ENCODE measurements at places on chromosomes 7 and 10. TPM values are rescaled to one million over a fixed set of nuclear protein-coding genes. Genes with fewer than 3 reads are reported as not detected.

The ANKRD61 gene
- total RNA-seq, result 0.31 TPM

The HOXA3 gene
- total RNA-seq, result 92.8 TPM

The ERLIN1 gene
- 28.6 TPM for total RNA-seq

The STARD3NL gene
- 46.7 TPM for total RNA-seq

The ALOX5 gene
- total RNA-seq, result 17.3 TPM

The CCSER2 gene
- 43.9 TPM for total RNA-seq

- DNase-seq, result no peak
- H3K36me3 ChIP-seq, result no peaks in the 10 kb centered on the region
- H3K4me3 ChIP-seq, result no peak overlapping the region
- no peaks in the 10 kb centered on the region for H3K4me1 ChIP-seq
- no peaks in the 10 kb centered on the region for H3K27me3 ChIP-seq
Observed at GRCh38 chr10:70604106-70604505, 1.6 kb upstream of the PRF1 start.

- DNase-seq, result no peak
- peak overlapping the region; percentile 88 for H3K4me3 ChIP-seq
- H3K27me3 ChIP-seq, result peaks cover 93% of the 10 kb centered on the region
Observed at GRCh38 chr7:20776942-20777341, 9.7 kb downstream of the SP8 start.

- no peaks in the 10 kb centered on the region for H3K4me1 ChIP-seq
- H3K27me3 ChIP-seq, result no peaks in the 10 kb centered on the region
- no peak for DNase-seq
- no peaks in the 10 kb centered on the region for H3K36me3 ChIP-seq
Observed at GRCh38 chr10:19749185-19749729, 67.0 kb upstream of the PLXDC2 start.

- peaks cover 6% of the 10 kb centered on the region for H3K36me3 ChIP-seq
- H3K27ac ChIP-seq, result peak overlapping the region; percentile 53
- DNase-seq, result no peak
- H3K4me3 ChIP-seq, result peak overlapping the region; percentile 78
- peaks cover 39% of the 10 kb centered on the region for H3K27me3 ChIP-seq
Observed at GRCh38 chr7:28954946-28955345, 3.2 kb downstream of the TRIL start.

GRCh38 chr7:2813350-2814185 lies 30.5 kb downstream of the GNA12 start:
- H3K4me1 ChIP-seq, result peaks cover 26% of the 10 kb centered on the region
- no peaks in the 10 kb centered on the region for H3K27me3 ChIP-seq
- no peak overlapping the region for H3K27ac ChIP-seq
- DNase-seq, result no peak
- peak overlapping the region; percentile 23 for H3K4me3 ChIP-seq

DNA sequence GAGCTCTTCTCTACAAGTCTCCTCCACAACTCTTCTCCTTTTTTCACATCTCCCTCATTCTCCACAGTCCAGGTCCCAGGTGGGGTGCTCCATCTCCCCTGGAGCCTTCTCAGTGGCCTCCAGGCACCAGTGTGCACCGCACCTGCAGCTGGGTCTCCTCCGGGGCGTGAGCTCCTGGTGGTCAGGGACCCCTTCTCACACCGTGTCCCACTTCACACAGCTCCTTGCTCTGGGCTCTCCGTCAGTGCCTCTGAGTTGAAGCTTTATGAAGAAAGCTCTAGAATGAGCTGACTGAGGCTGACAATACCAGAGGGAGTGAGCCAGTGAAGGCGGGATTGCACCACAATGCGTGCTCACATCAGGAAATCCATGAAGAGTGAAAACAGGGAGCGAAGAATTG lies 290.2 kb downstream of the DNAJB6 start:
- H3K27ac ChIP-seq, result no peak overlapping the region
- no peaks in the 10 kb centered on the region for H3K36me3 ChIP-seq
- peaks cover 5% of the 10 kb centered on the region for H3K4me1 ChIP-seq
- no peak for DNase-seq
- peaks cover 10% of the 10 kb centered on the region for H3K27me3 ChIP-seq
- H3K4me3 ChIP-seq, result no peak overlapping the region

- H3K4me3 ChIP-seq, result peak within 1 kb of the TSS; percentile 84
- H3K27me3 ChIP-seq, result peaks cover 33% of the 10 kb centered on the region
- no peak within 1 kb of the TSS for H3K27ac ChIP-seq
- H3K4me1 ChIP-seq, result peaks cover 12% of the 10 kb centered on the region
- no peaks in the 10 kb centered on the region for H3K36me3 ChIP-seq
- peak; percentile 70 for DNase-seq
Observed at GRCh38 chr7:151167197-151167961, at the start of gene GBX1. Gene GBX1, minus strand, starts transcription at chr7:151167694. Its CDS starts 146 bp downstream, at chr7:151167548.

- H3K27ac ChIP-seq, result no peak overlapping the region
- DNase-seq, result no peak
- H3K27me3 ChIP-seq, result peaks cover 4% of the 10 kb centered on the region
- no peak overlapping the region for H3K4me3 ChIP-seq
- peaks cover 10% of the 10 kb centered on the region for H3K4me1 ChIP-seq
- no peaks in the 10 kb centered on the region for H3K36me3 ChIP-seq
Observed at GRCh38 chr7:159064816-159065510, 79.7 kb downstream of the VIPR2 start.

- H3K27me3 ChIP-seq, result no peaks in the 10 kb centered on the region
- no peak overlapping the region for H3K4me3 ChIP-seq
- peaks cover 13% of the 10 kb centered on the region for H3K36me3 ChIP-seq
Observed at GRCh38 chr10:73126343-73126742, 16.1 kb downstream of the NUDT13 start.

- H3K27ac ChIP-seq, result no peak overlapping the region
- peaks cover 74% of the 10 kb centered on the region for H3K27me3 ChIP-seq
- H3K4me3 ChIP-seq, result no peak overlapping the region
- H3K36me3 ChIP-seq, result no peaks in the 10 kb centered on the region
- H3K4me1 ChIP-seq, result peaks cover 13% of the 10 kb centered on the region
Observed at GRCh38 chr7:128919241-128919640, 8.7 kb upstream of the KCP start.
